ENCODE measurements at places on chromosomes 6 and 20. TPM values are rescaled to one million over a fixed set of nuclear protein-coding genes. Genes with fewer than 3 reads are reported as not detected.

HLA-DPA1 gene
- total RNA-seq: 321 TPM

DNA sequence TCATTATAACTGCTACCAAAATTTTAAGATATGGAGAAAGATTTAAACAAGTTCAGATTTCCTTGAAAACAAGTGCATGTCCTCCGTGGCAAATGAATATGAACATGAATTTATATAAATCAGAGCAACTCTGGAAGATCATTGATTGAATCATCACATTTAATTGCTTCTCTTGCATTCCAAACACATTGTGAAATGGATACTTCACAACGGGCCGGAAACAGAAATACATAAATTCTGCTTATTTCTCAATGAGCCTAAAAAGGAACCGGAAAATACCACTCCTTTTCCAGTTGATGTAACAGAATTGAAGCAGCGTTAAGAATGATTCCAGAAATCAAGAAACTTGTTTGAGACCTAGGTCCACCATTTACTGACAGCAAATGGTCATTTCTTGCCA, 134.6 kb upstream of the BTN3A2 start:
- no peak for DNase-seq
- H3K36me3 ChIP-seq: no peaks in the 10 kb centered on the region
- H3K27ac ChIP-seq: no peak overlapping the region
- H3K4me3 ChIP-seq: no peak overlapping the region
- peaks cover 7% of the 10 kb centered on the region for H3K4me1 ChIP-seq
- H3K27me3 ChIP-seq: no peaks in the 10 kb centered on the region

DEF6 gene
- total RNA-seq: 22.1 TPM

DNA sequence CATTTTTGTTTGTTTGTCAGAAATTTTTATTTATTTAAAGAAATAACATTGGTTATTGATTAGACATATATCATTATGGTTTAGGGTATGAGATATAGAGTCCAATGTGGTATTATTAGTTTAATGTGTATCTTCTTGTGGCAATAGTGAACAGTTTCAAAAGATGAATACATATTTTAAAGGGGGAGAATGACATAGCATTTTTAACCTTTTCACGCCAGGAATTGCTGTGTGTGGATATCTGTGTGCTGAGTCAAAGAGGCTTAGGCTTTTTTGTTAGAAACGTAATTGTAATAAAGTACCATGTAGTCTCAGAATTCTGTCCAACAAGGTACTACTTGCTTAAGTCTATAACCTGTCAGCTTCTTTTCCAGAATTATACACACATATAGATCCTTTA, 451.6 kb downstream of the ADGRB3 start:
- no peaks in the 10 kb centered on the region for H3K4me1 ChIP-seq
- DNase-seq: no peak
- H3K4me3 ChIP-seq: no peak overlapping the region

- H3K36me3 ChIP-seq: peaks cover 34% of the 10 kb centered on the region
- DNase-seq: peak; percentile 53
- H3K27ac ChIP-seq: no peak overlapping the region
- H3K27me3 ChIP-seq: no peaks in the 10 kb centered on the region
These were observed 131.5 kb downstream of the INSM1 start for GRCh38 chr20:20499439-20499838.

SLC13A3 gene
- 2.1 TPM for total RNA-seq

CHRNA4 gene
- total RNA-seq: 1.1 TPM

C6orf141 gene
- 4.5 TPM for total RNA-seq

Data from lung (tissue), 17 donors.